A172 (cell line): ENCODE measurements at places on chromosomes 12 and 14. TPM values are rescaled to one million over a fixed set of nuclear protein-coding genes. Genes with fewer than 3 reads are reported as not detected.
A peak's percentile ranks its signal among the peaks of the same experiment; 100 is the strongest.

DNA sequence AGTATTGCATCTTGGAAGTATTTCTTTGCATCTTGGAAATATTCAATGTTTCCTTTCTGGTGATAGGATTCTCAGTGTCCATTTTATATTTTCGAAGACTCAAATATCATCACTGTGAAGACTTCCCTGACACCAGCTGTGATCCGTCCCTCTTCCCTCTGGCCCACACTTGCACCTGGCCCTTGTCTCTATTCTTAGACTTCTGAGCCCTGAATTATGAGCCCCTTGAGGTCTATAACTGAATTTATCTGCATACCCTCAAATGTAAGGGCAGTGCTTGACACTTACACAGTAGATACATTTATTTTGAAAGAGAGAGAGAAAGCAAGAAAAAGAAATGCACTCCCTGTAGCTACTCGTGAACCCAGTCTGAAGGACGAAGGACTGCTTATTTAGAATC is 376.7 kb downstream of the ZFP36L1 start:
- no peak for DNase-seq

GRCh38 chr12:132534076-132534475 is 44.1 kb downstream of the FBRSL1 start:
- no peak for DNase-seq

DNA sequence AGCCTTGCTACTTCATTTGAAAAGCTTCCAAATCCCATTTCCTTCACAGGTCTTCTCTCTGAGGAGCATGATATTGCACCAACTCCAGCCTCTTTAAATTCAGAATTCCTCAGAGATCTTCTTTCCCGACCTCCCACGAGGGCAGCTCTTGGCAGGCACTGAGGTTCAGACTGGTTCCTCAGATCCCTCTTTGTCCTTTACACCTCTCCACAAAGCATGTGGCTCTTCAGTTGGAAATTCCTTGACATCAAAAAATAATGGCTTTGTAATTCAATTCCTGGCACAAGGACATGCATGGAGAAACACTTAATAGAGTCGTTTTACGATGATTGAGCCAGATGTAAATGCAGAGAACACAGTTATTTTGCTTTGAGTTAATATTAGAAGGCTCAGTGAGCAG is 63.2 kb upstream of the TMX1 start:
- no peak for DNase-seq

- DNase-seq: peak; percentile 80
Measured at GRCh38 chr14:74488786-74489397, 4.2 kb downstream of the NPC2 start.

DNA sequence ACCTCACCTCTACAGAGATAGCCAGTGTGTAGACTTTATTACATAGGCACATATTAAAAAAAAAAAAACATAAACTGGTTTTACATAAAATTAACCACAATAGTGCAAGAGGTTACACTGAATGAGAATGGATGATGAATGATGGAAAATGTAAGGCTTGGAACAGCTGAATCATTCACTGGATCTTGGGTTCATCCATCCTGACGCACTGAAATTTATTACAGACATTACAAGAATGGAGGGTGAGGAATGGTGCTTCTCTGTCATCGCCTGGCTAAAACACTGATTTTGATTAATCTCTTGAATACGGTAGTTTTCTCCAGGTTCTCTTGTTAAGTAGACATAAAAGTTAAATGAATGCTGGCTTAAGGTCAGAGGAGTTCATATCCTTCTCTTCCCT is 40.0 kb upstream of the GTF2A1 start:
- DNase-seq: no peak

GRCh38 chr12:68397566-68398158 is 65.5 kb upstream of the MDM1 start:
- no peak for DNase-seq

DNA sequence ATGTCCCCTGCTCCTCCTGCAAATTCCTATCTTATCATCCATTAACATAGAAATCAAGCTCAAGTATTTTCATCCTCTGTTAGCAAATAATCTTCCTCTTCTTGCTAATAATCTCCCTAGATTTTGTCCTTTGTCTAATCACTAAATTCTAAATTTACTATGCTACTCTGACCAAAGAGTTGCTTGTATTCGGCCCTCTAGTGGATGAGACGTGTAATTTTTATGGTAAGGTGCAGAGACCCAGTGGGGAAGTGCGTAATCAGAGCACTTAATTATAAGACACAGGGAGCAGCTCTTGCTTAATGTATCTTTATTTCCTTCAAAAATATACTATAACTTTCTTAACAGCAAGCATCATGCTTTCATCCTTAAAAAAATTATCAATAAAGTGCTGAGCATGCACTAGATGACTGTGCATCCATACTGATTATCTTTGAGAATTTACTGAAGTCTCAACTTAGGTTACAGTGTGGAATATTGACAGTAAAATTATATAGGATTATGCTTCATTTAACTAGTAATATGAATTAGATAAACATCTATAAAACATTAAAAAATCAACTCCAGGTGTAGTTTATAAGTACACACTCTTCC is 212.6 kb downstream of the SLC16A7 start:
- DNase-seq: peak; percentile 16

DNA sequence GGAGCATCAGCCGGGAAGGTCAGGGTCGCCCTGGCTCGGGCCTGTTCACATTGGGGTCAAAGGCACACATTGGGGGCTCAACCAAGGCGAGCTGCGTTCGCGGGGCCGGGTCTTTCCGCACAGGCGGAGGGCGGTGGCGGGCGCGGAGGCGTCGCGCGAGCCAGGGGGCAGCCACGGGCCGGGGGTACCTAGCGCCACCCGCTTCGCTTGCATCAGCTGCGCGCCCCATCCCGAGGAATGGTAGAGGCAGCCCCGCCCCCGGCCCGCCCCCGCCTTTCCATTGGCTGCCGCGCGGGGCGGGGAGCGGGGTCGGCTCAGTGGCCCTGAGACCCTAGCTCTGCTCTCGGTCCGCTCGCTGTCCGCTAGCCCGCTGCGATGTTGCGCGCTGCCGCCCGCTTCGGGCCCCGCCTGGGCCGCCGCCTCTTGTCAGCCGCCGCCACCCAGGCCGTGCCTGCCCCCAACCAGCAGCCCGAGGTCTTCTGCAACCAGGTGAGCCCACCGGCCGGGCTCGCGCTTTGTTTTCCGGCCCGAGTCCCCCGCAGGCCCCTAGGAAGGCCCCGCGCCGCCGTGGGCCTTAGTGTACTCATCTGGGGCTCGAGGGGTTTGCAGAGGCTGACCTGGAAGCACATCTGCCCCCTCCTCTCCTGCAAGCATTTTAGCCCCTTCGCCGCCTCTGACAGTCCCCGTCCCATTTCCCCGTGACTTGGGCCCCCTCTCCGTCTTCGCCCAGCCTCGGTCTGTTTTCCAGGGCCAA is at the start of gene ALDH2:
ALDH2 (plus strand) TSS at position 326 of the 754 bp plus-strand sequence; CDS start at position 376, 50 bp downstream.
- DNase-seq: no peak

DNA sequence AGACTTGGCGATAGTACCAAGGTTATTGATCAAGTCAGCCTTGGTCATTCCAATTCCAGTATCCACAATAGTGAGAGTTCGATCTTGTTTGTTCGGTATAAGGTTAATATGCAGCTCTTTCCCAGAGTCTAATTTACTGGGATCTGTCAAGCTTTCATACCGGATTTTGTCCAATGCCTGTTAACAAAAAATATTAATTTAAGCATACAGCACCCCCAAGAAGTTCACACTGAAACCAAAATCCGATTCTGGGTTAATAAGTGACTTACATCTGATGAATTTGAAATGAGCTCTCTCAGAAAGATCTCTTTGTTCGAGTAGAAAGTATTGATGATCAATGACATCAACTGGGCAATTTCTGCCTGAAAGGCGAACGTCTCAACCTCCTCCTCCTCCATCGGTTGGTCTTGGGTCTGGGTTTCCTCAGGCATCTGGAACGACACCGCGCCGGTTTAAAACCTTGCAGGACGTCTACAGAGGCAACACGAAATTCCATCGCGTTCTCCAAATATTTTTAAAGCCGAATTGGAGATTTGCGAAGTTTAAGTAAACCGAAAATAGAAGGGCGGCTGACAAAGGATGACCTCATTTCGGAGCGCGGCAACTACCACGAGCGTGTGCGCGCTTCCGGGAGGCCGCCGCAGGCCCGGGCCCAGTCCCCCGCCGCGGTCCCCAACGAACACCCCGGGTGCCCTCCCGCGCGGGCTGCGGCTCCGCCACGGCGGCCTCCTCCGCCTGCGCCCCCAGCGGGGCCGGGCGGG is 716 bp downstream of the HSP90AA1 start:
- DNase-seq: no peak

GRCh38 chr12:4286228-4286627 is 12.7 kb downstream of the CCND2 start:
- no peak for DNase-seq

DNA sequence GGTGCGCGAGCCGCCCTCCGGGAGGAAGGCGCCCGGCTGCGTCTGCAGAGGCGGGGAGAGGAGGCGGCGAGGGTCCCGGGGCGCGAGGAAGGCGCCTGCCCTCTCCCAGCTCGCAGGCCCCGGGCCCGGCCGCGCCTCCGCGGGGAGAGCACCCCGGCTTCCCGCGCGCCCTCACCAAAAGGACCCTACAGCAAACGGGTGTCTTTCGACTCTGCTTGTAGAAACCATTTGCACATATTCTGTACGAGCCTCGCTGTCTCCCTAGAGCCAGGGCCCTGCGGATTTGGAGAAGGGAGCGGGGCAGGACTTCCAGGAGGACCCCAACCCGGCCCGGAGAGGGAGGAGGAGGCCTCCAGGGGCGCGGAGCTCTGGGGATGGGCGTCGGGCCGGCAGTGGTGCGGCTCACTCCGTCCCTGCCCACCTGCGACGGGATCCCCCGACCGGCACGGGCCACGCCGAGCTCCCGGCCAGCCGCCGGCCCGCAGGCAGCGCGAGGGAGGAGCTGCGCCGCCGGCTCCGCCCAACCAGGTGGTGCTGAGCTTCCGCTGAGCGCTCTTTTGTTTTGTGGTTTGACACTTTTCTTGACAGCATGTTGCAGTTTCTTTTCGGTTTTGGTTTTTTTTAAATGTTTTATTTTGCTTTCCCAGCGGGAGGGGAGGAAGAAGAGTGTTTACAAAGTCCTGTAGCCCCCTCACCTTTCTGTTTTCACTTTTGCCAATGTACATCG is 103.3 kb upstream of the FKBP4 start:
- DNase-seq: no peak

DNA sequence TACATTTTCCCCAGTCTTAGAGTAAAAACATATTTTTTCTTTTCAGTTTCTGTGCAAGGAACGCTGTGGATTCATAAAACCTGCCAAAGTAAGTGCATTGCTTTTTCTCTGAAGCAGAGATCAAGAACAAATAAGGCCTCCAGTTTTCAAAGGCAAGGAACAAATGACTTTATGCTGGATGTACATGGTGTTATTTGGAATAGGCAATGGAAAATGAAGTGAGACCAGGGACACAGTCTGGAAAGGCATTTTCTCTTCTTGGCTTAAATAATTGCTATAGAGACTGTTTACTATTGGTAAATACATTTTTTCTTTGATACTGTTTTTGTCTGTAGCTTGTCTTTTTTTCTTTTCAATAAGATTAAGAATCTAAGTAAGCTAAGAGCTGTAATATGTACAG is 725.9 kb upstream of the MDGA2 start:
- DNase-seq: no peak

The KRT3 gene
- not detected in 2 replicates for total RNA-seq

The MMP17 gene
- 3.7 and 5.7 TPM in 2 replicates for total RNA-seq

The LGMN gene
- 13.0 and 21.3 TPM in 2 replicates for total RNA-seq

The VAMP1 gene
- 0.33 and 3.2 TPM in 2 replicates for total RNA-seq

The LAG3 gene
- total RNA-seq: not detected in 2 replicates
